ENCODE measurements at places on chromosomes 2 and 18. TPM values are rescaled to one million over a fixed set of nuclear protein-coding genes. Genes with fewer than 3 reads are reported as not detected.

DNA sequence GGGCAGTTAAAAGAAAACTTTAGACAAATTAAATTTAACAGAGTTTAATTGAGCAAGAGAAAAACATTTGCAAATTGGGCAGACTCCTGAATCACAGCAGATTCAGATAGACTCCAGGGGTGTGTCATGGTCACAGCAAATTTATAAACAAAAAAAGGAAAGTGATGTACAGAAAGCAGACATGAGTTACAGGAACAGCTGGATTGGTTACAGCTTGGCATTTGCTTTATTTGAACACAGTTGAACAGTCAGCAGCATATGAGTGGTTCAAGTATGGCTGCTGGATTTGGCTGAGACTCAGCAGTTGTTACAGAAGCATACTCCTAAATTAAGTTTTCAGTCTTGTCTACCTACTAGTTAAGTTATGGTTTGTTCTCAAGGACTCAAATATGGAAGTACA lies 82.3 kb upstream of the NYAP2 start:
- DNase-seq, result no peak

DNA sequence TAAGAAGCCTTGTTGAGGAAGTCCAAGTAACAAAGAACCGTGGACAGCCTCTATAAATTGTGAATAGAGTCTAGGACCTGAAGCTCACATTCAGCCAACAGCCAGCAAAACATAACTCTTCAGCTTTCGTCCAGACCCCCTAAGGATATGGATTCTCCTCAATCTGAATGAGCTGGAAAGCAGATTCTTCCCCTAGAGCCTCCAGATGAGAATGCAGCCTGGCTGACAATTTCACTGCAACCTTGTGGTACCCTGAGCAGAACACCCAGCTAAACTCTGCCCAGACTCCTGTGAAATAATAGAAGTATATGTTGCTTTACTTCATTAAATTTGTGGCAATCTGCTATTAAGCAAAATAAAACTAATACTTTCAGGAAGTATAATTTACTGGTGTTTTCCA lies 483.5 kb upstream of the SLC8A1 start:
- no peak for DNase-seq

- no peak for DNase-seq
Measured at GRCh38 chr2:112065966-112066365, 10.9 kb downstream of the TMEM87B start.

DNA sequence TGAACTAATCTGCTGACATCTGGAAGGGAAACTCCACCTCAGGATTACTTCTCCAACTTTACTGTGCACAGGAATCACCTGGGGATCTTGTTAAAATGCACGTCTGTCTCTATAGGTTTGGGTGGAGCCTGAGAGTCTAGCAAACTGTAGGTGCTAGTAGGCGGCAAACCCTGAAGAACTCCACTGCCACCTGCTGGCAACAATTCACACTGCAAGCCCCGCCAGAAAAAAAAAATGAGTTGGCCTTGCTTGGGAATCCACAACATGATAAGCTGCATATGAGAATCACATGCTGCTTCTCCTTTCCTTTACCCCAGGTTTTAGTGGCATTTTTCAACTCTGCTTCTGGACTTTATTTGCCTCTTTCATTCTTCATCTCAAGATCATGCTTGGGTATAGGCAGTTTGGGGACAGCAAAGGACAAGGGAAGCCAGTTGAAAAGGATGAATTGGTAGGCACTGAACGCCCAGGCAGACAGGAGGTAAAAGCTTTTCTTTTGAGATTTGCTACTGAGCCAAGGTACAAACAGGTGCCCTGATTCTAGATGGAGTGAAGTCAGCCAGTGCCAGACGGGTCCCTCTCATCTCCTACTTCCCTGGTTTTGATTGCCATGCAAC lies 88.8 kb downstream of the VIT start:
- peak; percentile 26 for DNase-seq

DNA sequence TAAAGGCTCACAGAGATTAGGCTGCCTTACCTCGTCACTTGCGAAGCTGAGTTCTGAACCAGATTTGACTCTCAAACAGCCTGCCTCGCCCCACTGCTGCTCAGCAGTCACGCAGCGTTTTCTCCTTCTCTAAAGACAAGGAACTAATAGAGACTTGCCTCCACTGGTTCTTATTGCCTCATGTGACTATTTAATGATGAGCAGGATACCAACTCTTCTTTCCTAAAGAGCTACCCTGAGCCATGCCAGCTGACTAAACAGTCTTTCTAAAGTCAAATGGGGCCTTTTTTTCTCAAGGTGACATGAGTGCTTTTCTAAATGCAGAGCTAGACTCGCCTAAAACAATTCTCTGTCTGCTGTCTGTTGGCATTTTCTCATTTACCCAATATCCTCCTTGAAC lies 147.5 kb downstream of the NCKAP5 start:
- no peak for DNase-seq

DNA sequence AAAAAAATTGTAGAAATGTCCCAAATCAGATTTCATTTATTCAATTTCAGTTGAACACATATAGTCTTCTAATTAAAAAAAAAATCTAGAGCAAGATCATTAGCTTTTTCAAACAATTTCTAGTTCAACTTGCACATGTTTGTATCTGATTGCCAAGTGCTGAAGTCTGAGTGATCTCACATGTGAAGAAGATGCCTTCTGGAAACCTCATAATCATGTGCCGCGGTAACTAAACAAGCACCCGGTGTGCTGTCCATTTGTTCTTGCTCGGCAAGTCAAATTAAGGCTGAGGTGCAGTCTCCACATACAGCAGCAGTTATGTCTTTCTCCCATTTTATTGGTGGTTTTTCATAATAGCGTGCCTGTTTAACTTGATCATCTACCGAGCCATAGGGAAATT lies 18.7 kb downstream of the CABLES1 start:
- DNase-seq, result no peak

DNA sequence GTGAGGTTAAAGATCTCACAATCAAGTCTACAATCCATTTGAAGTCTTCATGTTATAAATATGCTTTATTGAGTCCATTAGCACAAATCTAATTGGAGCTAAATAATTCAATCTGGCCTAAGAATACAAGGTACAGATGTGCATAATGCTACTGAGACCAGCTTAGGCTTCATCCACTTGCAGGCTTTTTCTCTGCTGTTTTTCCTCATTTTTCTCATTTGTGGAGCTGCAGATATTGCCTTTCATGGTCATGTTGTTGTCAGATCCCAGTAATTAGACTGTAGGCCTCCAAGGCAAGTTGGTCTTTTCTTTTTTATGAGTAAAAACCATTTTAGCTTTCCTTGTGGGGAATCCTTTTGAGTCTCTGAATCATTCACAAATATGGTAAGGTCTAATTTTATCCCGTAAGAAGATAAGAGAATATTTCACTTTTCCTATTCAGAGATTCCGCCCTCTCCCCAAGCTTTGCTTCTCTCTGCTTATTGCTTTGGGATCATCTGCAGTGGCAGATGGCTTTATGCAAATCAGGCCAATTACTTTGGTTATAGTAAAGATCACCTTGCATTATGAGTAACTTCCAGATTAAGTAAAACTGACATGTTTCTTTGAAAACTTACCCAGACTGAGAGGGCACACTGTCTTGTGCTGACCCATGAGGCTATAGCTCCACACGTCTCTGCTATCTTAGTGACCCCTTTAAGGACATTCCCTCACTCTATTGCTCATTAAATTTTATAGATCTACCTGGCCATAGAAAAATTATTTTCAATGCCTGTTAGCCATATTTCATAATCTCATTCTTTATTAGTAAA lies 80.9 kb downstream of the MGAT5 start:
- DNase-seq, result no peak

DNA sequence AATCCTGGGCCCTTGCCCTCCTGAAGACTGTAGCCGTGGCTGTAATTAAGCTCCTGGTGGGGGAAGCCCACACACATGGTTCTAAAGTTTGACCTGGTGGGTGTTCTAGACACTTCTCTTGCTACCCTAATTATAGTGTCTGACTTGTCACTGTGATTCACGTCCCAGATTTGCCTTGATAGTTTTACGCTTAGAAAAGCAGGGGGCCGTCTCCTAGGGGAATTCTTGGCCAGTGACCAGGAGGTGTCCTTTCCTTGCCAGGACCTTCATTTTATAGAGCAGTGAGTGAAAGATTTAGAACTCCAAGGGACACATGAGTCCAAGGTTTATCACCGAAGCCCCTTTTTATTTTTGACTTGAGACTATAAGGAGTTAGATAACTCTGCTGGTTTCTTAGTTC lies 9.0 kb downstream of the TMEM214 start:
- DNase-seq, result no peak

DNA sequence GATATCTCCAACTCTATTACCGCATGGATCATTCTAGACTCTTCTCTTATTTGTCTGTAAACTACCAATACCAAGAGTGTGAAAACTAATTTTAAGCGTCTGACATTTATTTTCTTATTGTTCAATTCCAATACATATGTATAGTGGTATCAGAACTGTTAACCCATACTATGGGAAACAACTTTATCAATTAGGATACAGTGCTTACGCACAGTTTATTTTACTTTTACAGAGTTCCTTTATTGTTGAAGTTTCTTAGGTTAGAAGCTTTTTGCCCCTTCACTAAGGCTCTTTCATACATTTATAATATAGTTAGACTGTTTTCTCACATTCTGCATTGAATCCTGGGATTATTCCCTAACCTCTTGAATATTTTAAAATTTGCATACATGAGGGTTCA lies 198.8 kb upstream of the RGPD4 start:
- no peak for DNase-seq

- DNase-seq, result no peak
Measured at GRCh38 chr2:137039482-137040152, 274.3 kb downstream of the THSD7B start.

- DNase-seq, result no peak
Measured at GRCh38 chr2:200483729-200484198, 26.1 kb downstream of the KCTD18 start.

GRCh38 chr2:227147023-227147422 lies 17.0 kb downstream of the COL4A4 start:
- no peak for DNase-seq

GRCh38 chr2:208266553-208266893 lies 468 bp downstream of the PIKFYVE start:
- DNase-seq, result no peak

DNA sequence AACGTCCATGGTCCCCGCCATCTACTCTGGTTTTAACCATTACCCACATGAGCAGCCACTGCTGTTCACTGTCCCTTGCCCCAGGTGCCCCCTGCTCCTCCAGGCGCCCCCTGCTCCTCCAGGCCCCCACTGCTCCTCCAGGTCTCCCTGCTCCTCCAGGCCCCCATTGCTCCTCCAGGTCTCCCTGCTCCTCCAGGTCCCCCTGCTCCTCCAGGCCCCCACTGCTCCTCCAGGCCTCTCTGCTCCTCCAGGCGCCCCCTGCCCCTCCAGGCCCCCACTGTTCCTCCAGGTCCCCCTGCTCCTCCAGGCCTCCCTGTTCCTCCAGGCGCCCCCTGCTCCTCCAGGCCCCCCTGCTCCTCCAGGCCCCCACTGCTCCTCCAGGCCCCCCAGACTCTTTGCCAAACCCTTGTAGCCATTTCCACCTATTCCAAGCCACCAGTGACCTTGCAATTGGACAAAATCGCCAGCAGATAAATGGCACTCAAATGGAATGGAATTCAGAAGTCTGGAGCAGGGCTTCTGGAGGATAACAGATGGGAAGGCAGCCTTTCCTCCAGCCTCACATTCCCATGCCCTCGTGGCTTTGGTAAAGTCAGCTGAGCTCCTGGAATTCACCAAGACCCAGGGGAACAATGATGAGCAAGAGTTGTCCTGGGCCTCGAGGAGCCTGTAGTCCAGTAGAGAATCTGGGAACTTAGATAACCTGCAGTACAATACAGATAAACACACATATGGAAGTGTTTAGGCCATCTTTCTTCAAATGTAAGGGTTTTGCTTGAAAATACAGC lies 13.3 kb upstream of the RPL31 start:
- DNase-seq, result no peak

DNA sequence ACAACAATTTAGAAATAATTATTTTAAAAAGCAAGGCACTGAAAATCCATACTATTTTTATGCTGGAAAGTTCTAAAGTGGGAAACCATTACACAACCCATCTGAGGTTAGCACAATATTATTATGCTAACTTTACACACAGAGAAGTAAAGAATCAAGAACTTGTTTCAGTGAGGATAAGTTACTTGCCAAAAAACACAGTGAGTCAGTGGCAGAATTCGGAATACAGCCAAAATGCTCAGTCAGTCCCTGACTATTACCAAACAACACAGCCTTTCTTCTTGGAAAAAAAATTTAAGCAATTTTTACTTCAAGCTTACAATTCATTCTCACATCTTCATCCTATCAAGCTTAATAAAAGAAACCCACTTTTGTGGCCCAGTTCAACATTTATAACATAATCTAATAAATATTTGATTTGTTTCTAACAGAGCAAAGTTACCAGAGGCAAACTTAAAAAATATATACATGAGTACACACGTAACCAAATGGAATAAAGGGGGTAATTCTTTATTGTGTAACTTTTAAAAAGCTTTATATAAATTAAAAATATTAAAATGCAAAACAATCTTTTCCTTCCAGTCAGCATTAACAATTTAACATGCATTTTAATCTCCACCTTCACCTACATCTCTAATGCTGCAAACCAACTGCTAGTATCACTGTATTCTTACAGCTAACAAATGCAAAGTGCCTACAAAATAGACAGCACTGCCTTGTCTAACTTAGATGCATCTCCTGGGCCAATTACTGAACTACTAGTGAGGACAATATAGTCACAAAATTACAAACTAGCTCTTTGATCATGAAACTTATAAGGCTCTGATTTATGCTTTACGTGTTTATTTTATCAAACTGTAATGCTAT lies 55.2 kb downstream of the CCDC88A start:
- DNase-seq, result peak; percentile 4

DNA sequence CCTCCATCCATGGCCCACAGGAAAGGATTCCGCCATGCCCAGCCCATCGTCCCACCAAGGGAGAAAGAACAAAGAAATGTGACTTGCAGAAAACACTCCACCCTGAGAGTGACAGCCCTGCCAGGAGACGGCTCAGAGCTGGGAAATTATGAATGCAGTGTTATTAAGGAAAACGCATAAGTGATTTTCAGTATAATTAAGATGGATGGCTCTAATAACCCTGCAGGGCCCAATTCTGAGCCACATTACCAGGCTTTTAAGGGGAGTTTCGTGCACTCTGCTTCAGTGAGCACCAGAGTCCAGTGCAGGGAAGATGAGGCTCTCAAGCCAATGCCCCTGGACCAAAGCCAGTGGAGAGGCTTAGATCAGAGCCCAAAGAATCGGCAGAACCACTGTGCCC lies 10.6 kb upstream of the TEX51 start:
- no peak for DNase-seq

- DNase-seq, result no peak
Measured at GRCh38 chr2:101153077-101153707, 2.0 kb upstream of the TBC1D8 start.

- no peak for DNase-seq
Measured at GRCh38 chr2:152376385-152376784, 41.4 kb downstream of the FMNL2 start.

DNA sequence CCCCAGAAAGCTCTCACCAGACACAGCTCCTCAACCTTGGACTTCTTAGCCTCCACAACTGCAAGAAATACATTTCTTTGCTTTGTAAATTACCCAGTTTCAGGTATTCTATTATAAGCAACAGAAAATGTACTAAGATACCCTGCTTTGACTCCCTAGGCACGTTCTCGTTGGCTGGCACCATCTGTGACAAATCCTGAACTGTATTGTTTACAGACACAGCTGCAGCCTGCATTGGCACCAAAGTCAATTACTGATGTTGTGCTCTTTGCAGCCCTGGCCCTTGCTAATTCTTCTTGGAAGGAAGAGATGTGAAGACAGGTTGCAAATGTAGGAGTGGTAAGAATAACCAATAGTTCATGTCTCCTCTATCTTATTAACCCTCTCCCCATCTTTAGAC lies 72.7 kb upstream of the FAM136A start:
- no peak for DNase-seq

Gene RND3
- polyA plus RNA-seq, result 45.0 TPM

Gene C1QL2
- 0.04 TPM for polyA plus RNA-seq

Data from urinary bladder (tissue), 4 donors.